ENCODE measurements at places on chromosomes 16 and 17. TPM values are rescaled to one million over a fixed set of nuclear protein-coding genes. Genes with fewer than 3 reads are reported as not detected.

Gene EVPLL
- total RNA-seq: 1.7 TPM

Gene KRT20
- total RNA-seq: not detected

Gene RHBDL1
- 4.5 TPM for total RNA-seq

Gene TVP23B
- 39.8 TPM for total RNA-seq

Gene ZG16
- not detected for total RNA-seq

Gene TNFRSF13B
- not detected for total RNA-seq

Gene BRIP1
- 3.9 TPM for total RNA-seq

Gene MT1G
- total RNA-seq: 745 TPM

Gene GRIN2A
- total RNA-seq: 11.4 TPM

Gene CDH1
- 300 TPM for total RNA-seq

Gene PIK3R5
- 3.2 TPM for total RNA-seq

Gene KRT33B
- total RNA-seq: not detected

Gene CD300E
- not detected for total RNA-seq

Gene CCL23
- total RNA-seq: 8.7 TPM

Gene ZP2
- total RNA-seq: not detected

Gene NOD2
- 2.8 TPM for total RNA-seq

Gene UBTF
- 77.2 TPM for total RNA-seq

Gene CCL17
- not detected for total RNA-seq

Gene CDH8
- total RNA-seq: 1.0 TPM

Gene ABCA10
- total RNA-seq: 6.6 TPM

Gene CDT1
- total RNA-seq: 4.3 TPM
